ENCODE measurements at places on chromosomes 5 and 9. TPM values are rescaled to one million over a fixed set of nuclear protein-coding genes. Genes with fewer than 3 reads are reported as not detected.
A peak's percentile ranks its signal among the peaks of the same experiment; 100 is the strongest.

DNA sequence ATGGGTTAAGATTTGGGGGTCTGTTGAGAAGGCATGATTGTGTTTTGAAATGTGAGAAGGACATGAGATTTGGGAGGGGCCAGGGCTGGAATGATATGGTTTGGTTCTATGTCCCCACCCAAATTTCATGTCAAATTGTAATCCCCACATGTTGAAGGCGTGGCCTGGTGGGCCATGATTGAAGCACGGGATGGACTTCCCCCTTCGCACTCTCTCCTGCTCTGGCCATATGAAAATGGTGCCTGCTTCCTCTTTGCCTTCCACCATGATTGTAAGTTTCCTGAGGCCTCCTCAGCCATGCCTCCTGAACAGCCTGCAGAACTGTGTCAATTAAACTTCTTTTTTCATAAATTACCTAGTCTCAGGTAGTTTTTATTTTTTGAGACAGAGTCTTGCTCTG, 14.7 kb upstream of the NOTCH1 start:
- peaks cover 13% of the 10 kb centered on the region for H3K4me1 ChIP-seq
- H3K36me3 ChIP-seq, result no peaks in the 10 kb centered on the region
- no peaks in the 10 kb centered on the region for H3K27me3 ChIP-seq
- DNase-seq, result no peak

DNA sequence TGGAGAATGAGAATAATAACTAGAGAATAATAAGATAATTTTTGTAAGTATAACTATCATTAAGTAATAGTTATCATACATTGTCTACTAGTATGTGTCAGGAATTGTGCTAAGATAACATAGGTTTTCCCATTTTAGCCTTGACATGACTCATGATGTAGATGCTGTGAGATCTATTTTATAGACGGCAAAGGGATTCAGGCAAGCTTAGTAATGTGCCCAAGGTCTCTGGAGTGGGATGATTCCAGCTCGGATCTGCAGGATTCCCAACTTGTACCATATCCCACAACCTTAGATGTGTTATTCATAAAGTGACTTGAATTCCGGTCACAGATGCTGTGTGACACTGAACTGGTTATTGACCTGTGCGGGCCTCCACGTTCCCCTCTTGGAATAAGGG, 51.5 kb downstream of the IL31RA start:
- peak; percentile 23 for DNase-seq
- H3K27me3 ChIP-seq, result no peaks in the 10 kb centered on the region
- peaks cover 2% of the 10 kb centered on the region for H3K4me1 ChIP-seq
- H3K4me3 ChIP-seq, result no peak overlapping the region
- H3K36me3 ChIP-seq, result no peaks in the 10 kb centered on the region

GRCh38 chr9:114830546-114830945, 24.7 kb upstream of the TNFSF15 start:
- no peaks in the 10 kb centered on the region for H3K36me3 ChIP-seq
- no peak overlapping the region for H3K4me3 ChIP-seq
- DNase-seq, result no peak
- no peaks in the 10 kb centered on the region for H3K4me1 ChIP-seq
- peaks cover under 1% of the 10 kb centered on the region for H3K27me3 ChIP-seq
- no peak overlapping the region for H3K27ac ChIP-seq

DNA sequence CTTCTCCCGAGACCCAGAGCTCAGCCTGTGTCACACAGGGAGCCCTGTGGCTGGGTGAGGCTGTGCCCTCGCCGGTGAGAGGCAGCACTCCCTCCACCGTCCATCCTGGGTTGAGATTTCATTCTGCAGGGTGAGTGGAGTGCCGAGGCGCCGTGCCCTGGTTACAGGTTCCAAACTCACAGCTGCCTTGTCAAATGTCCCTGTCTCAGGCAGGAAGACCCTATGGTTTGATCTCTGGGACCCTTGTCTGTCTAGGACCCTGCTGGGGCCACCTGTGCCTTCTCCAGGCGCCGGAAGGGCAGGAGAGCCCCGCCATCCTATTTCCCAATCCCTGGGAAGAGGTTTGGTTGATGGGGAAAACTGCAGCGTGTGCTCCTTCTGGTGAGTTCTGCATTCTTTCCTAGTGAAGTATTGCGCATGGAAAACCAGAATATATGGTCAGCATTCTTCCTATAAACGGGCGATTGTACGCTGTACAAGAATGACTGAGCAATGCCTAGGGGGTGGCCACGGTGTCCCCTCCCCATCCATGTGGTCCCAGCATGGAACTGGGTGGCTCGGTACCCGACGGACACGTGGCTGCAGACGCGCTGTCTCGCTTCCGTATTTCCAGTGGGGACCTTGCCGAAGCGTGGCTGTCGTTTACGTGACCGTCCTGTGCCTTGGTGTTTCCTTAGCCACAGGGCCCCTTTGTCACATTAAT, 95.9 kb upstream of the COL5A1 start:
- H3K4me1 ChIP-seq, result peaks cover 11% of the 10 kb centered on the region
- H3K4me3 ChIP-seq, result peak overlapping the region; percentile 31
- peak; percentile 91 for DNase-seq
- H3K27ac ChIP-seq, result peak overlapping the region; percentile 74

- no peak for DNase-seq
- H3K36me3 ChIP-seq, result no peaks in the 10 kb centered on the region
- H3K27ac ChIP-seq, result no peak overlapping the region
- no peaks in the 10 kb centered on the region for H3K4me1 ChIP-seq
- H3K27me3 ChIP-seq, result no peaks in the 10 kb centered on the region
These were observed 57.0 kb downstream of the WNK2 start for GRCh38 chr9:93240891-93241334.

- no peaks in the 10 kb centered on the region for H3K27me3 ChIP-seq
- H3K4me3 ChIP-seq, result peak overlapping the region; percentile 77
- no peak for DNase-seq
- H3K4me1 ChIP-seq, result no peaks in the 10 kb centered on the region
These were observed 2.5 kb downstream of the SEMA5A start for GRCh38 chr5:9543311-9543920.

- no peaks in the 10 kb centered on the region for H3K4me1 ChIP-seq
- no peaks in the 10 kb centered on the region for H3K27me3 ChIP-seq
- H3K36me3 ChIP-seq, result no peaks in the 10 kb centered on the region
- H3K27ac ChIP-seq, result no peak overlapping the region
- DNase-seq, result peak; percentile 82
These were observed 18.6 kb downstream of the C9orf57 start for GRCh38 chr9:72041775-72042194.

- DNase-seq, result no peak
- H3K4me3 ChIP-seq, result no peak overlapping the region
- no peaks in the 10 kb centered on the region for H3K36me3 ChIP-seq
- H3K27ac ChIP-seq, result no peak overlapping the region
These were observed 966.3 kb upstream of the C9orf72 start for GRCh38 chr9:28539434-28540070.

DNA sequence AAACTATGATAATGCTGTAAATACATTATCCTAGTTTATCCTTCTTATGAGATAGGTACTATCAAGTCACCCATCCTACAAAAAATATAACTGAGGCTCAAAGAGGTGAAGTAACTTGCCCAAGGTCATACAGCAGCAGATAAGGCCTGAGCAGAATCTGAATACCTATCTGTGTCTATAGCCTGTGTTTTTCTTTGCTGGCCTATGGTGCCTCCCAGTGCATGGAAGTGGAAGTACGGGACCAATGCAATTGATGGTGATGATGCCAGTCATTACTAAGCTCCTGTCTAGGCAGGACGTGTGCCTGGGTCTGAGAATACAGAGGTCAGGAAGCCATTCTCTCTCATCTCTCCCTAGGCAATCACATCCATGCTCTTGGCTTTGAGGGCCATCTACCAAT, 67.8 kb downstream of the FAT2 start:
- H3K4me1 ChIP-seq, result no peaks in the 10 kb centered on the region
- DNase-seq, result peak; percentile 36
- H3K36me3 ChIP-seq, result no peaks in the 10 kb centered on the region
- no peaks in the 10 kb centered on the region for H3K27me3 ChIP-seq
- H3K4me3 ChIP-seq, result no peak overlapping the region

DNA sequence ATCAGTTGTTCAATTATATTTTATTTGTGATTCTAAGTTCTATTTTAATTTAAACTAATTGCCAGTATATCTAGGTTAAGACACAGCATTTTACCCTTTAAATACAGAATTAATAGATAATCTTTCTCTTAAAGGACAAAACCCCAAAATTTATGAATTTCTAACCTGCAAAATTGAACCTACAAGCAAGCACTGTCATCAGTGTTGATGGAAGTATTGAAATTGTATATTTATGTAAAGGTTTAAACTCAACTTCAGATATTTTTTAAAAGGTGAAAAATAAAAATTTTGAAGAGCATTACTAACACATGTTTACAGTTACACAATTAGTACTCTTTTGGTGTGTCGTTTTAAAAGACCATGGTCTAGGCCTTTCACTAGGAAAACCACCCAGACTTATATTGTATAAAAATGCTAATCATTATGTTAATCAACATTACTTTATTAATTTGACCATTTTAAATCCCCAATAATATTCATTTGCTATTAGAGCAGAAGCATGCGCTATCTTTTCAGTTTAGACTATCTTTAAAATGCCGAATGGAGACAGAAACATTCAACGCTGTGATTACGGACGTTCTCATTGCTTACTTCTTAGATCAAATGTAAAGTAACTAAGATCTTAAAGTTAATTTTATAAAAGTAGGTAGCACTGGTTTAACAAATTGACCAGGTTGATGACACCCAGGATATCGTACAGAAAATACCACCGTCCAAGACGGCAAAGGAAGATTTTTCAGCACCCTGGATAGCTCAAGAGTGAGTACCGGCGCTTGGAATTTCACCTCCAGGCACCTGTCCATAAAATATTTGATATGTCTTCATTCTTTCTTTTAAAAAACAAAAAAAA, 3.2 kb downstream of the OTP start:
- H3K4me1 ChIP-seq, result no peaks in the 10 kb centered on the region
- no peak for DNase-seq
- H3K4me3 ChIP-seq, result no peak overlapping the region
- H3K36me3 ChIP-seq, result no peaks in the 10 kb centered on the region

DNA sequence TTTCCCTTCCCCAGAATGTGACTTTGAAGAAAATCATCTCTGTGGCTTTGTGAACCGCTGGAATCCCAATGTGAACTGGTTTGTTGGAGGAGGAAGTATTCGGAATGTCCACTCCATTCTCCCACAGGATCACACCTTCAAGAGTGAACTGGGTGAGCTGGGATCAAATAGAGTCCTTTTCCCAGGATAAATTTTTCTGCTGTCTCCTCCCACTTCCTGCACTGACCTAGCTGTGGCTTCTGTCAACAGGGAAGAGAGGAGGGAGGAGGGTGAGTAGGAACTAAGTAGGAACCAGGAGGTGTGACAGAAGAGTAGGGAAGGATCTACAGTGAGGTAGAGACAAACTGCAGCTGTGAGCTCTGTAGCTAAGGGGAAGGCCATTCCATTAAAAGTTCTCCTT, 69.3 kb downstream of the MAMDC2 start:
- H3K4me1 ChIP-seq, result peaks cover 9% of the 10 kb centered on the region
- H3K27ac ChIP-seq, result no peak overlapping the region
- no peak overlapping the region for H3K4me3 ChIP-seq
- no peak for DNase-seq
- H3K27me3 ChIP-seq, result no peaks in the 10 kb centered on the region
- H3K36me3 ChIP-seq, result no peaks in the 10 kb centered on the region

DNA sequence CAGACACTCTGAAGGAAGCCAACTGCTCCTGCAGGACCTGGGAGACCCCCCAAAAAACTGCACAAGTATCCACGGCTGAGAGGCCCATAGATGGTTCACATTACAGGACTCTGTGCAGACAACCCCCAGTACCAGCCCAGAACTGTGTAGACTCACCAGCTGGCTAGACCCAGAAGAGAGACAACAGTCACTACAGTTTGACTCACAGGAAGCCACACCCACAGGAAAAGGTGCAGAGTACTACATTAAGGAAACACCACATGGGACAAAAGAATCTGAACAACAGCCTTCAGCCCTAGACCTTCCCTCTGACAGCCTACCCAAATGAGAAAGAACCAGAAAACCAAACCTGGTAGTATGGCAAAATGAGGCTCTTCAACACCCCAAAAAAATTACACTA, 281.2 kb upstream of the RGMB start:
- DNase-seq, result no peak
- H3K27ac ChIP-seq, result no peak overlapping the region
- H3K27me3 ChIP-seq, result no peaks in the 10 kb centered on the region
- no peaks in the 10 kb centered on the region for H3K36me3 ChIP-seq

DNA sequence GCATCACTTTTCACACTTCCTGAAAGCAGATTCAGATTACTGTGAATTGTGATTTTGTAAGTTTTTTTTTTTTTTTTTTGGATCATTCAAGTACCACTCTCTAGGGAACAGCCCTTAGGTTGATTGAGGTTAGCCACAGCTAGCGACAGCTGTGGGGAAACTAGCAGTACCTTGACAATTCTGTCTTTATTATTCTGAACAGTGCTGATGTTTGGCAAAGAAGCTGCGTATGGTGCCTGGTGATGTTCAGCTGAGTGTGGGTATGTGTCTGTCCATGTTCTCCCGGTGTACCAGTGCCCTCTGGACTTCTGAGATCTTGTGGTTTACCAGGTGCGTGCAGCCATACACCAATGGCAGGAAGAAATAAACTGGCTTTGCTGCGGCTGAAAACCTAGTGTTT, 117.3 kb upstream of the PLPPR1 start:
- no peaks in the 10 kb centered on the region for H3K36me3 ChIP-seq
- no peak overlapping the region for H3K4me3 ChIP-seq
- no peak for DNase-seq
- no peaks in the 10 kb centered on the region for H3K27me3 ChIP-seq
- H3K4me1 ChIP-seq, result no peaks in the 10 kb centered on the region

DNA sequence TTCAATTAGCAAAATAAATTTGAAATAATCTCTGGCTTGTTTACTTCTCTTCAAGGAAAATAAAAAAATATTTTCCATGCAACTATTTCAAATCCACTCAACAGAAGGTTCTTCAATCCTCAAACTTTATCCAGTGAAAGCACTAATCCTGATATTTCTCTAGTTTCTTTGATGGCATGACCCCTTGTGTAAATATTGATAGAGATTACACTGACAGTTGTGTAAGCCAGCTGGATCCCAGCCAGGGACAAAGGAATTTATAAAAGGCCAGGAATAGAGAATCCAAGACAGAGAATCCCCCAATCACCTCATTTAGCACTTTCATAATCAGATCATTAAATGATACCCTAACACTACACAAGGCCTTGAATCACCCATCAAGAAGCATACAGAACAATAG, 135.2 kb downstream of the GNA14 start:
- H3K4me1 ChIP-seq, result no peaks in the 10 kb centered on the region
- no peak for DNase-seq
- no peaks in the 10 kb centered on the region for H3K27me3 ChIP-seq
- no peak overlapping the region for H3K27ac ChIP-seq

- no peak overlapping the region for H3K4me3 ChIP-seq
- H3K4me1 ChIP-seq, result no peaks in the 10 kb centered on the region
- no peaks in the 10 kb centered on the region for H3K27me3 ChIP-seq
- no peak overlapping the region for H3K27ac ChIP-seq
- no peak for DNase-seq
These were observed 500.7 kb downstream of the CDH12 start for GRCh38 chr5:22352493-22352892.

Gene COL27A1
- 5.4 TPM for total RNA-seq

Gene ORM2
- not detected for total RNA-seq

Gene CETN3
- total RNA-seq, result 14.9 TPM

Gene HAND1
- total RNA-seq, result not detected

Gene SMIM32
- not detected for total RNA-seq

Gene DRD1
- total RNA-seq, result 2.6 TPM

Gene MOB3B
- total RNA-seq, result under 0.01 TPM

Gene PPP3R2
- not detected for total RNA-seq

Gene SHISAL2B
- not detected for total RNA-seq
